Activated T-cell treated with anti-CD3 and anti-CD28 coated beads, Interleukin-2, amount 50 U/mL, for 72 hours (primary cell): ENCODE measurements at places on chromosomes 7 and 10. TPM values are rescaled to one million over a fixed set of nuclear protein-coding genes. Genes with fewer than 3 reads are reported as not detected.

DNA sequence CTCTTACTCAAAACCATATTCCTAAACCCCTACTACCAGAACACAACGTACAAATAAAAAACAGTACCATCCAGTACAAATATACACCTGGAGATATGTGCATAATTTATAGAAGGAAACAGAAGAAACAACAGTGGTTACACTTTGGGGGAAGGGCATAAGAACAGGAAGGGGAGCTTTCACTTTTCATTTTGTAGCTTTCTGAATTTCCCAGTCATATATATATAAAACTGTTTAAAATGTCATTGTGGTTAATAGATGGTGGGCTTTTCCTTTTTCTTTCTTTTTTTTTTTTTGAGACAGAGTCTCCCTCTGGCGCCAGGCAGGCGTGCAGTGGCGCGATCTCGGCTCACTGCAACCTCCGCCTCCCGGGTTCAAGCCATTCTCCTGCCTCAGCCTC is 47.2 kb downstream of the MALSU1 start:
- H3K27ac ChIP-seq: peak overlapping the region; percentile 93
- no peak for DNase-seq
- peaks cover 37% of the 10 kb centered on the region for H3K4me1 ChIP-seq
- peak overlapping the region; percentile 80 for H3K4me3 ChIP-seq
- peaks cover 3% of the 10 kb centered on the region for H3K36me3 ChIP-seq
- peaks cover 27% of the 10 kb centered on the region for H3K27me3 ChIP-seq

DNA sequence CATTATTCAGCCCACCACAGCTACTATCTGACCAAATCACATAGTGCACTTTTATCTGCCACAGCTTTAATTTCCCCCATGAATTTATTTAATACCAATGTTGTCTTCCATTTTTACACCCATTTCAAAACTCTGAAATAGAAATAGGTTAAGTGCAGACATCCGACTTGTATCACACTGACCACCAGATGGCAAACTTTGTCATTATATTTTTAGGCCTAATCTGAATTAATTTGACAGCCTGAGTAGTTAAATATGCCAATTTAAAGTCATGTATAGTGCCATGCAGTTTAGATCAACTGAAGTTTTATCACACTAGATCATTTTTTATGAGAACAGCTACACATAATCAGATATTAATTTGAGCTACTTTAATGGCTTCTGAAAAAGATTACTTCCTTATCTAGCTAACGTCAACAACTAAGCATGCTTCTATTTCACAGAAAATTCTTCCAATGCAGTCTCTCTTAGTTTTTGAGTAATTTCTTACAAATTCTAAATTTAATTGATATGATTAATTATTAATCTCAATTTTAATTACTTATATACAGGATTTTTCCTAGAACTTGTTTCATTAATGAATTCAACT is 566.4 kb downstream of the GFRA1 start:
- no peak for DNase-seq
- H3K27me3 ChIP-seq: no peaks in the 10 kb centered on the region
- no peaks in the 10 kb centered on the region for H3K4me1 ChIP-seq
- no peak overlapping the region for H3K27ac ChIP-seq
- H3K36me3 ChIP-seq: no peaks in the 10 kb centered on the region

GRCh38 chr7:37601321-37601720 is 82.2 kb upstream of the GPR141 start:
- no peak for DNase-seq
- H3K27me3 ChIP-seq: peaks cover 9% of the 10 kb centered on the region
- no peaks in the 10 kb centered on the region for H3K36me3 ChIP-seq
- H3K4me3 ChIP-seq: no peak overlapping the region
- H3K4me1 ChIP-seq: no peaks in the 10 kb centered on the region

GRCh38 chr10:57638411-57638810 is 629.3 kb downstream of the IPMK start:
- no peak overlapping the region for H3K27ac ChIP-seq
- DNase-seq: no peak
- H3K4me1 ChIP-seq: no peaks in the 10 kb centered on the region
- H3K4me3 ChIP-seq: no peak overlapping the region
- no peaks in the 10 kb centered on the region for H3K36me3 ChIP-seq

CYP2C8 gene
- total RNA-seq: 0.36 TPM

UNC5B gene
- total RNA-seq: 0.12 TPM
